Activated CD8-positive, alpha-beta memory T cell treated with anti-CD3 and anti-CD28 coated beads, Interleukin-2, amount 10 ng/mL, durations not matched to agents 7 days and 5 days (primary cell): ENCODE measurements at places on chromosomes 5 and 9.

- H3K27ac ChIP-seq, result peak overlapping the region; percentile 69
- no peaks in the 10 kb centered on the region for H3K27me3 ChIP-seq
- peaks cover 12% of the 10 kb centered on the region for H3K36me3 ChIP-seq
- peak overlapping the region; percentile 99 for H3K4me3 ChIP-seq
- H3K4me1 ChIP-seq, result peaks cover 23% of the 10 kb centered on the region
Measured at GRCh38 chr9:94031380-94031779, 52.9 kb upstream of the PTPDC1 start.

- peaks cover 3% of the 10 kb centered on the region for H3K27me3 ChIP-seq
- DNase-seq, result no peak
- H3K36me3 ChIP-seq, result no peaks in the 10 kb centered on the region
- peaks cover 7% of the 10 kb centered on the region for H3K4me1 ChIP-seq
- no peak overlapping the region for H3K4me3 ChIP-seq
Measured at GRCh38 chr5:136043968-136044610, 15.3 kb downstream of the TGFBI start.

DNA sequence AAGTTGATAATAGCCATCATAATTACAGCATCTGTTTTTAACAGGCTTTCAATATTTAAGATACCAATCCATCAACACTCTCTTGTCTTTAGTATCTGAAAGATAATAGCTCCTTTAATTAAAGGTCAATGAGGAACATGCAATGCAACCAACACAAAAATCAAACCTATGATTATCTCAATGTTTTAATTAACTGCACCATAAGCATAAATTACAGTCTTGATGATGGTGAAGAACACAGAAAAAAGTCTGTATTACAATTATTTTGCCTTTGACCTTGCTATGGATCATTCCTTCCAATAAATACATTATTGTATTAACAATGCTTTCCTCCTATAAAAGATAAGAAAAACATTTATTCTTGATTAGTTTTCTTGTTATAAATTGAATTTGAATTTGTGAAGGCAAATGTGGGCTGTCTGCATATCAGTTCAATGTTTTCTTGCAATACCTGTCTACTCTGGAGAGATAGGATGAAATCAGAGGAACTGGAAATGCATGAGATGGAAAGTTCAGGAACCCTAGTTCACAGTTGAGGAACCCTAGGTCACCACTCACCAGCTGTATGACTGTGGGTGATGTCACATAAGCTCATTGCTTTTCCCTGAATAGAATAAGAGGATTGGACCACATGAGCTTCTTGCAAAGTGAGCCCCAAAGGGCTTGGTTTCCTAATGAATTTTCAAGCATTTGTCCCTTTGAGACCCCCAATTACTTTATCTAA is 58.5 kb upstream of the ANXA1 start:
- H3K36me3 ChIP-seq, result no peaks in the 10 kb centered on the region
- no peak overlapping the region for H3K27ac ChIP-seq
- H3K27me3 ChIP-seq, result peaks cover 3% of the 10 kb centered on the region
- no peak overlapping the region for H3K4me3 ChIP-seq
- H3K4me1 ChIP-seq, result peaks cover 2% of the 10 kb centered on the region
- DNase-seq, result no peak

DNA sequence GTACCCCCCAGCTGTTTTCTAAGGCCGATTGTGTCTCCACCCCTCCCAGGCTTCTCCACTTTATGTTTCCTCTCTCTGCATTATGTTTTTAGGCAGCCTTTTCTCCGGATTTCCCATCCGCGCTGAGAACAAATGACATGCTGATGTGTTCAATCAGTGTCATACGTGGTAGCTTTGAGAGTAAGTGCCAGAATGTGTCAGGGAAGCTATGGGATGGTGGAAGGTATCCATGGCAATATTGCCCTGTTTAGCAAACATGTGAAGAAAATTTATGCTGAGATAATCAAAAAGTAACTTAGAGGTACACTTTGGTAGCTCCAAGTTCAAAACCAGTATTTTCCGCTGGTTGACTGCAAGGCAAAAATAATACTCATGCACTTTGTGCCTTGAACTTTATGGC is 36.6 kb upstream of the LECT2 start:
- H3K36me3 ChIP-seq, result no peaks in the 10 kb centered on the region
- no peak overlapping the region for H3K4me3 ChIP-seq
- H3K27me3 ChIP-seq, result peaks cover 29% of the 10 kb centered on the region
- DNase-seq, result no peak

DNA sequence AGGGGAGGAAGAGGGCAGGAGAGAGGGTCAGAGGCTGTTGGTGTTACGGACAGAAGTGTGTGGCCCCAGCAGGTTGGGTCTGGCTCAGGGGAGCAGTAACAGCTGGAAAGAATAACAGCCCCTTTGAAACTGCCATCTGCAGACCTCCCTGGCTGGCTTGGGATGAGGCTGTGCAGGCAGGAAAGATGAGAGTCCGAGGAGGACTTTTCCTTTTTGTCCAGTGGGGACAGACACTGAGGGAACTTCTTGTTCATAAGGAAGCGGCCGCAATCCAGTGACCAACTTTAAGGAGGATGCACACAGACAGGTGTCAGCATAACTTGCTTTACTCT is 14.8 kb upstream of the PLEKHG4B start:
- no peak overlapping the region for H3K27ac ChIP-seq
- no peaks in the 10 kb centered on the region for H3K36me3 ChIP-seq
- no peak overlapping the region for H3K4me3 ChIP-seq
- no peak for DNase-seq

- H3K27ac ChIP-seq, result no peak overlapping the region
- peaks cover 3% of the 10 kb centered on the region for H3K36me3 ChIP-seq
- no peaks in the 10 kb centered on the region for H3K4me1 ChIP-seq
- H3K4me3 ChIP-seq, result no peak overlapping the region
- no peak for DNase-seq
Measured at GRCh38 chr9:120608421-120608820, 28.5 kb upstream of the CDK5RAP2 start.

DNA sequence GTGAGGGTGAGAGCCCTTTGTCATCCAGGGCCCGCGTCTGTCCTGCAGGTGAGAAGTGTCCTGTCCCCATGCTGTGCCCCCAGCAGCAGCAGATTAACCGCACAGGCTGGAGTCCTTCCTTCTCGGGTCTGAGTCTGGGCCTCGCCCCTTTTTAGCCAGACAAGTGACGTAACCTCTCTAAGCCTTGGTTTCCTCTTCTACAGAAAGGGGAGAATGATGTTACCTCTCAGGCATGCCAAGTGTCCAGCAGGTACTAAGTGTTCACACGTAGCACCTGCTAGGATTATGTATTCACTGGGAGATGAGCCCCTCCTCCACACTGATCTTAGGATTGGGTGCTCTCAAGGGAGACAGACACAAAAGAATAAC is 6.9 kb downstream of the NEURL1B start:
- no peaks in the 10 kb centered on the region for H3K36me3 ChIP-seq
- no peak overlapping the region for H3K27ac ChIP-seq
- H3K4me3 ChIP-seq, result no peak overlapping the region
- H3K27me3 ChIP-seq, result peaks cover 26% of the 10 kb centered on the region

DNA sequence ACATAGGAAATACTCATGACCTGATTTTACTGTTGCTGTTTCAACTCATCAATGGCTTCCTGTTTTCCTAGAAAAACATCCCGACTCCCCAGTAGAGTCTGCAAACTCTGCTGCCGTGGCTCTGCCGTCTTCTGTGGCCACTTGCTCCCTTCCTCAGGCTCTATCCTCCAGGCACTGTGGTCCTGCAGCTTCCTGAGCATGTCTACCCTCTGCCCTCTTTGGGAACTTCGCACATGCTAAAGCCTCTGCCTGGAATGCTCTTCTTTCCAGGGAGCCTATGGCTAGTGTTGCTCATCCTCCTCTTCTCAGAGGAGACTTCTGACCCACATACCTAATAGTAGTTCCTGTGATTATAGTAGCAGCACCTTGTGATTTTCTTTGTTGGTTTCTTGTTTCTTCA is 256.9 kb downstream of the MAN2A1 start:
- H3K36me3 ChIP-seq, result no peaks in the 10 kb centered on the region
- H3K27ac ChIP-seq, result no peak overlapping the region

- H3K27me3 ChIP-seq, result no peaks in the 10 kb centered on the region
- H3K4me3 ChIP-seq, result no peak overlapping the region
- H3K4me1 ChIP-seq, result no peaks in the 10 kb centered on the region
- no peak for DNase-seq
Measured at GRCh38 chr9:137358126-137358525, 56.1 kb upstream of the NRARP start.

DNA sequence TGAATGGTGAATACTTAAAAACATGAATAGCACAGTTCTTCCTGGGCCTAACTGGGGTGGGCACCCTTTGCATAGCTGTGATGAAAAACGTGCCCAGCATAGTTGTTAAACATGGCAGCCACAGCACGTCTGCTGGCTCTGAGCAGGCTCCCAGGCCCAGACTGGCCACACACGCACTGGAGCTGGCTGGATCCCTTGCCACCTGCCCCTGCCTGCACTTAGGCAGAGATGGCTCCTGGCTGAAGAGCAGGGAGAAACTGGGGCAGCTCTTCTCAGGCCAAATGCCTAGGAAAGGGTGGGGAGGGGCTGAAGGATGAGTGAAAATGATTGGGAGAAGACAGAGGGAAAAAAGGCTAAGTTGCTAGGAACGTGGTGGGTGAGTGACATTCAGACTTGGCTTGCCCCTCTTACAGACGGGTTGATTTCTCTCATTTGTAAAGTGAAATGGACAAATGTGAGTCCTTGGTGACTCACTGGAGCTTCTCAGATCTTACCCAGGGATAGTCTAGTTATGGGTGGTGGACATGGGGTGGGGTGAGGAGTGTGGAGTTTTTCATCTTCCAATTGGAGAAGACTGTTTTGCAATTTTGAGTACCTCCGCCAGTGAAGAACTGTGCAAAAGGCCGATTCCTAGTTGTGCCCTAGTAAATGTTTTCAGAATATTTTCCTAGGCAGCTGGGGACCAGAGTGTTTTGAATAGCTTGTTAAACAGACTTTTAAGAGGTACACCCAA is 42.4 kb downstream of the TRIO start:
- no peak overlapping the region for H3K27ac ChIP-seq
- no peak overlapping the region for H3K4me3 ChIP-seq
- H3K36me3 ChIP-seq, result no peaks in the 10 kb centered on the region
- no peaks in the 10 kb centered on the region for H3K4me1 ChIP-seq
- no peak for DNase-seq

DNA sequence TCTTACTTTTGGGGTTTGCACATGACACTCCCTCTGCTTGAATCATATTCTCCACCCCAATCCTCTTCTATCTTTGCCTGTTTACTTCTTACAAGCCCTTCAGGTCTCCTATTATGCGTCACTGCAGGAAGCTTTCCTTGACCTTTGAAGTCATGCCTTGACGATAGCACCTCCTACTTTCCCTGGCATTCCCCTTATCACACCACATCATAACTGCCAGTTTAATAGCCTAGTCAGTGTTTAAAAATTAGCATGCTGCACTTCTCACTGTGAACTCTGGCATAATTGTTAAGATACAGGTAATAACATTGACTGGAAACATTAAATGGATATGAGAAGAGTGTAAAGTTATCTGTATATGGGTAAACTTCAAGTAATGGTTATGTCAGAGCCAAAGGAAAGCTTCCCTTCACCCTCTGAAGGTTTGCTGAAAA is 37.1 kb upstream of the CEP120 start:
- no peak for DNase-seq
- peaks cover 4% of the 10 kb centered on the region for H3K27me3 ChIP-seq
- H3K4me3 ChIP-seq, result no peak overlapping the region
- no peak overlapping the region for H3K27ac ChIP-seq
- H3K36me3 ChIP-seq, result no peaks in the 10 kb centered on the region

GRCh38 chr5:140317859-140318258 is 15.0 kb upstream of the PFDN1 start:
- H3K4me3 ChIP-seq, result no peak overlapping the region
- H3K27me3 ChIP-seq, result peaks cover 1% of the 10 kb centered on the region
- H3K27ac ChIP-seq, result no peak overlapping the region

GRCh38 chr5:131514316-131515283 is 120.4 kb downstream of the RAPGEF6 start:
- peaks cover 26% of the 10 kb centered on the region for H3K4me1 ChIP-seq
- H3K27ac ChIP-seq, result peak overlapping the region; percentile 79
- H3K36me3 ChIP-seq, result peaks cover 25% of the 10 kb centered on the region
- peak overlapping the region; percentile 71 for H3K4me3 ChIP-seq

DNA sequence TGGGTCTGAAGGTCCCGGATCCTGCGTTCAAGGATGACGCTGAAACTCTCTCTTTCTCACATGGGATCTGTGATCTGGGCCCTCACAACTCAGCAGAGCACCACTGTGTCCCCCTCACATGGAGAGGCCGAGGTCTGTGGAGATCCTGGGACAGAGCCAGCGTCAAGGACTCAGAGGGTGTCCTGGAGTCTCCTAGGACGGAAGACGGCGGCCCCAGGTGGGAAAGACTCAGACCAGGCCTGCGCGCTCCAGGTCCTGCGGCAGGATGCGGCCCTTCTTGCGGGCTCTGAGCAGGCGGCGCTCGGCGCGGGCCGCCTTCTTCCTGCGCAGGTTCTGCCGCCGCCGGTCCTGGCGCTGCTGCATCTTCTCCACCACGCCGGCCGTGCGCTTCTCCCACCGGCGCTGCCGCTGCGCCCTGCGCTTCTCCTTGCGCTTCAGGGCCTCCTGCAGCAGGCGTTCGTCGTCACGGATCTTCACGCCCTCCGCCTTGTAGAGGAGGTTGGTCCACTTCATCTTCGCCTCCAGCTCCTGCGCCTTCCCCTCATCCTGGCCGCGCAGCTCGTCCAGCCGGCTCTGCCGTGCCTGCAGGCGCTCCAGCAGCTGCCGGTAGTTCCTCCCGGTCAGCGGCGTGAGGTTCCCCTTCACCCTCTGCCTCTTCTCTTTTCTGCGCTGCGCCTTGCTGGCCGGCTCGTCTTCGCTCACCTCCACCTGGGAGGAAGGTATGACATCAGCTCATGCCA is 4.2 kb downstream of the SURF6 start:
- no peak overlapping the region for H3K27ac ChIP-seq
- no peak for DNase-seq
- H3K27me3 ChIP-seq, result no peaks in the 10 kb centered on the region
- no peak overlapping the region for H3K4me3 ChIP-seq
- peaks cover 32% of the 10 kb centered on the region for H3K4me1 ChIP-seq

DNA sequence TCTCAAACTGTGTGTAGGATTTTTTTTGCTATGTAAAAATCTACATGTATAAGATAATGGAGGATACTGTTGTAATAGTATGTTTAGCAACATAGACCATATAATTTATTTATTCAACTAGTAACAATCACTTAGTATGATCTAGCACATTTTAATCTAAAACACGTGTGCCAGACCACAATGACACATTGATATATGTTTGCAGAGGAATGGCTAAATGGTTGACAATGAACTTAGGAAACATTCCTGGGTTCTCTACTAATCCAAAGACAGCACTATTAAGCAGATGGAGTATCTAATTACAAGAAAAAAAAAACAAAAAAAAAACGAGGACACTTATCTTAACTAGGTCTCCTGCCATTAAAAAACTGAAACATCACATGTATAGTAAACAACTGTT is 261.7 kb upstream of the PAPPA start:
- H3K27ac ChIP-seq, result no peak overlapping the region
- H3K4me1 ChIP-seq, result no peaks in the 10 kb centered on the region
- no peaks in the 10 kb centered on the region for H3K27me3 ChIP-seq
- no peaks in the 10 kb centered on the region for H3K36me3 ChIP-seq

GRCh38 chr9:120875954-120876841 is 790 bp downstream of the PHF19 start:
- peaks cover 71% of the 10 kb centered on the region for H3K4me1 ChIP-seq
- peaks cover 53% of the 10 kb centered on the region for H3K36me3 ChIP-seq
- peak overlapping the region; percentile 90 for H3K4me3 ChIP-seq
- H3K27me3 ChIP-seq, result no peaks in the 10 kb centered on the region
- peak; percentile 96 for DNase-seq
